ENCODE measurements at places on chromosomes 5 and 9.

DNA sequence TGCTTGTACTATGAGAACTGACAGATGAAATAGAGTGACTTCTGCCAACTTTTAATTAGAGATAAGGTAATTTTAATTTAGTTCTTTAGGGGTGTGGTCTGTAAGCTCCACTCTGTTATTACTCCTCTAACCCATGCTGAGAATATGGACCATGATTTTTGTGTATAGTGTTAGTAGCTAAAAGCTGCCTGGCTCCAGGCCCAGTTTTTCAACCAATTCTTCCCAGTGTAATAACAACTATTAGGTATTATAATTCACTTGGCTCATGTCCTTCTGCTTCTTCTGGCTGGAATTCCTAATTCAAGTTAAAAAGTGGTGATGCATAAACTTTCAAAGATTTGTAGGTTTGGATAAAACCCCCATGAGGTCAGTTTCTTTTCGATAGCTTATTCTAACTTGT, 216.3 kb downstream of the ISL1 start:
- DNase-seq: no peak

DNA sequence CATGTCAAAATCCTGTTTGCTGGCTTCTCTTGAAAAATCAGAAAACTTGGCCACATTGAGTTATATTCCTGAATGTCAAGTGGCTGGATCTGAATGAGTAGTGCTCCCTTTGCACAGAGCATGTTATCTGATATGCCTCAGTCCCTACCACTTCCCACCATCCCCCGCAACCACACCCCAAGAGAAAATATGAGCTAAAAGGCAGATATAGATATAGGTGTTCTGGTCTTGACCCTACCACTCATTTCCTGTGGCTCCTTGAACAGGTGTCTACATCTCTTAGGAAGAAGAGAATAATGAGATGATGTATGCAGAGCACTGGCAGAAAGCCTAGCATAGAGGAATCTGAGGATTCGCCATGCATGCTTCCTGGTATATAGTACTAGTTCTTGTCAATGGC, 6.6 kb upstream of the CYSTM1 start:
- no peak for DNase-seq

GRCh38 chr5:132073231-132074013, at the start of gene CSF2:
Gene CSF2, plus strand, starts transcription at chr5:132073789. Its CDS starts 35 bp downstream, at chr5:132073824.
- no peak for DNase-seq

DNA sequence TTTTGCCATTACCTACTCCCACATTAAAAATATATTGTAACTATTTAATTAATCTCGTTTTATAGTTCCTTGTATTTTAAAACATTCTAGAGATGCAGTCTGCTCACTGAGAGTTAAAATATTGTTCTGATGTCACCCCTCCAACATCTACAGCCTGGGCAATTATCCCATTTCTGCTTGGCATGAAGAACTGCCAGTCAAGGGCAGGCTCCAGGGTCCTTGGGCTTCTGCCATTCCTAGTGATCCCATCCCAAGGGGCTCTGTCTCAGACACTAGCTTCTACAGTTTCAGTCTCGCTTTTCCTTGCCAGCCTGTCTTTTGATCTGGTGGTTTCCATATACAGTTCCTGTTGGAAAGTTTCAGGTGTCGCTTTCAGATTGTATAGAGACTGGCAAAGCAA, 287.2 kb downstream of the TMEM232 start:
- no peak for DNase-seq

GRCh38 chr9:113293285-113293878, 9.8 kb downstream of the RNF183 start:
- DNase-seq: no peak

- no peak for DNase-seq
Measured at GRCh38 chr5:107671742-107672210, 1.0 kb upstream of the EFNA5 start.

DNA sequence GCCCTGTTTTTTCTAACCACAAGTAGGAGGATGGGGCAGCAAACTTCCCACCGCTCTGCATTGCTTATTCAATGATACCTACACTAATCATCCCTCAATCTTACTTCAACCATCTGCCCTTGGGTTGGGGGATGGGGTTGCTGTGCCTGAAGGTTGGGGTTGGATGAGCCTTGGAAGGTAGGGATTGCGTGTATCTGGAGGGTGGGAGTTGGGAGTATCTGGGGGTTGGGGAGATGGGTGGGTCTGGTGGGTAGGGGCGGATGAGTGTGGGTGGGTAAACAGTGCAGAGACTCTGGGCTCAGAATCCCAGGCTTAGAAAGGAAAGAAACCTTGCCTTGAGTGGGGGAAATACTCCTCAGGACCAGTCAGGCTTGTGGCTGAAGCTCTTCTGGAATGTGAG, 467.4 kb downstream of the DIRAS2 start:
- no peak for DNase-seq

DNA sequence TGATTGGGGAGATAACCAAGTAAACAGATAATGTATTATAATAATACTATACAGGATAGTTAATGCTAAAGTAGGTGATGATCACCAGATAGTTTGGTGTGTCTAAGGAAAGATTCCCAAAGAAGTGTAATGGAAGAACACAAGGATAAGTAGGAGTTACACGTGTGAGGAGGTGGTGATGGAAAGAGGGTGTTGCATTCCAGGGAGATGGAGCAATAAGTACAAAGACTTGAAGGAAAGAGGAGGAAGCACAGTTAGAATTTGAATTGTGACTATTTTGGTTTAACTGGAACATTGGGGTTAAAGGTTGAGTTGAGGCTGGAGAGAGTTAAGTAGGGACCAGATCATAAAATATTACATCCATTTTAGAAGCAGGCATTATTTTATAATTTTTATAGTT, 76.9 kb downstream of the IPO11 start:
- DNase-seq: no peak

DNA sequence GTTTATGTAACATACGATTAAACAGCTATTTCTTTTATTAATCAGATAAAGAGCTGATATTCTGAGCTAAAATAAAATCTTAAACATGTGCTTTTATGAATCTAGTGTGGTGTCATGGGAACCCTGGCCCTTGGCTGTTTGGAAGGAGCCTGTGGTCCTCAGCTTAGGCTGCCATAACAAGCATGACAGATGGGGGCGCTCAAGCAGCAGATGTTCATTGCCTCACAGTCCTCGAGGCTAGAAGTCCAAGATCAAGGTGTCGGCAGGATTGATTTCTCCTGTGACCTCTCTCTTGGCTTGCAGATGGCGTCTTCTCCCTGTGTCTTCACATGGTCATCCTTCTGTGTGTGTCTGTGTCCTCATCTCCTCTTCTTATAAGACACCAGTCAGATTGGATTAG, 448.2 kb downstream of the GADD45G start:
- DNase-seq: no peak

DNA sequence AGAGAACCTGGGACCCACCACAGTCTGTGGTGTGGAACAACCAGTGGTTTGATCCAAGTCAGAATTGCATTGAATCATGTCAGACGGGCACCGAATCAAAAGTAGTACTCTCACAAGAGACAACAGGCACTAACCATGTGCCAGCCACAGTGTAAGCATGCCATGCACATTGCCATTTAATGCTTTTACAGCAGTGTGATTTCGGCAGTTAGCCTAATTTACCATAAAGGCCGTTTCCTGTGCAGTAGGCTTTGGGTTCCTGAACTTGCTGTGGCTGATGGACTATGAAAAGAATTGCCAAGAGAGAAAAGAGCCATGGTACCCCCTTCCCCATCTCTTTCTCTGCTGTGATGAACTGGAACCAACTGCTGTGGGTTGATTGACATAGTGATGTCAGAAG, 540.6 kb downstream of the EBF1 start:
- no peak for DNase-seq

DNA sequence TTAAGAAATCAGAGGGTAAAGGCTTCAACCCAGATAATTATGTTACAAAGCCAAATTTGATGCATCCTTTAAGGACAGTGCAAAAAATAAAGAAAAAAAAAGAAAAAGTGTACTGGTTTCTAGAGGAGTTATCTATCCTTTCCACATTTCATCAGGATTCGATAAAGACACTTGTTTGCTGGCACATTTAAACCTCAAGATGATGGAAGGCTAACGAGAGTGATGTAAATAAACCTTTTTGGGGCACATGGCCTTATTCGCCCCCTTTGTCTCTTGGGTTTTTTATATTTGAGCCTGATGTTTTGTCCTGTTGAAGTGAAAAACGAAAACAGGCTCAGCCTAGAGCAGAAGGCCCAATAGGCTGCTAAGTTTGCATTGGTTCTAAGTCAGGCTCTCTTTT, 416.5 kb downstream of the TAF11L14 start:
- DNase-seq: no peak

GRCh38 chr9:20506099-20506900, 116.0 kb downstream of the MLLT3 start:
- DNase-seq: no peak

GRCh38 chr5:114174837-114175236, 187.0 kb upstream of the KCNN2 start:
- no peak for DNase-seq

GRCh38 chr5:76403766-76404222, 709 bp downstream of the IQGAP2 start:
- peak; percentile 77 for DNase-seq

- DNase-seq: no peak
Measured at GRCh38 chr9:113548221-113549041, 84.9 kb downstream of the RGS3 start.

DNA sequence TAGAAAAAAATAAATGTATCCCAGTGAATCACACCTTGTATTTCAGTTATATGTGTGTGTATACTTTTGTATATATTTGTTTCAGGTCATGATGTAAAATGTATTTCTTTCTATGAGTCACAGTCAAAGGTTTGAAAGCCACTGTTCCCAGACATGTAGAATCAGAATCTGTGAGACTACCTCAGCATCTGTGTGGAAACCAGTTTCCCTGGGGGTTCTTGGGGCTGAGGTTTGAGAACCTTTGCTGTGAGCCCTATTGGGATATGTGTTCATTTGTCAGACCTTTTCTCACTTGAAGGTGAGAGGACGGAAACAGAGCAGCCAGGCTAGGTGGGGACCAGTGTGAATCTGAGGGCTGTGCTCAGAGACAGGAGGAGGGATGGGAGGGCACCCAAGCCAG, 78.7 kb upstream of the SAP30L start:
- DNase-seq: no peak

GRCh38 chr5:155624597-155625241, 611.2 kb downstream of the KIF4B start:
- no peak for DNase-seq

- no peak for DNase-seq
Measured at GRCh38 chr5:58456026-58456425, 3.9 kb downstream of the PLK2 start.

DNA sequence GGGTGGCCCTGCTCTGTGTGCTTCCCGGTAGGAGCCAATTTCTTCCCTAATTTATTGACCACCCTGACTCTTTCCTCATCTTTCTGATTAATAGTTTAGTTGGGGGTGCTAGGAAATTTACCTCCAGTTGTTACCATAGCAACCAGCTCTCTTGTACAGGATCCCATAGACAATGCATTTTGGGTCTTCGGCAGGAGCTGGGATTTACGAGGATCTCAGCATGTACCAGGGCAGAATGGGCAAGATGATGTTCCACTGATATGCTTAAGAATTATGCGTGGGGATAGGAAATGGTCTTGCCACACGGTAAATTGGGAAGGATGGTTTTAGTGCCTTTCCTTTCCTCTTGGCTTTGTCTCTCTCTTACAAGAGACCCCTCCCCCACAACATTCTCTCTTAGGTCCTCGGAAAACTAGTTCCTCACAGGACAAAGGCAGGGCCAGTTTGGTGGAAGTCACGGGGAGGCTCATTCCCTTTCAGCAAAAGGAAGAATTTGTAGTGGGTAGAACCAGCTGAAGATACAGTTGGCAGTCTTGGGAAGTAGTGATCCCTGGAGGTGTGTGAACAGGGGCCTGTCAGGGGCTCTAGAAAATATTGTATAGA, 133.4 kb upstream of the SHB start:
- DNase-seq: no peak

- DNase-seq: peak; percentile 14
Measured at GRCh38 chr9:114084282-114085073, 6.4 kb upstream of the AMBP start.

DNA sequence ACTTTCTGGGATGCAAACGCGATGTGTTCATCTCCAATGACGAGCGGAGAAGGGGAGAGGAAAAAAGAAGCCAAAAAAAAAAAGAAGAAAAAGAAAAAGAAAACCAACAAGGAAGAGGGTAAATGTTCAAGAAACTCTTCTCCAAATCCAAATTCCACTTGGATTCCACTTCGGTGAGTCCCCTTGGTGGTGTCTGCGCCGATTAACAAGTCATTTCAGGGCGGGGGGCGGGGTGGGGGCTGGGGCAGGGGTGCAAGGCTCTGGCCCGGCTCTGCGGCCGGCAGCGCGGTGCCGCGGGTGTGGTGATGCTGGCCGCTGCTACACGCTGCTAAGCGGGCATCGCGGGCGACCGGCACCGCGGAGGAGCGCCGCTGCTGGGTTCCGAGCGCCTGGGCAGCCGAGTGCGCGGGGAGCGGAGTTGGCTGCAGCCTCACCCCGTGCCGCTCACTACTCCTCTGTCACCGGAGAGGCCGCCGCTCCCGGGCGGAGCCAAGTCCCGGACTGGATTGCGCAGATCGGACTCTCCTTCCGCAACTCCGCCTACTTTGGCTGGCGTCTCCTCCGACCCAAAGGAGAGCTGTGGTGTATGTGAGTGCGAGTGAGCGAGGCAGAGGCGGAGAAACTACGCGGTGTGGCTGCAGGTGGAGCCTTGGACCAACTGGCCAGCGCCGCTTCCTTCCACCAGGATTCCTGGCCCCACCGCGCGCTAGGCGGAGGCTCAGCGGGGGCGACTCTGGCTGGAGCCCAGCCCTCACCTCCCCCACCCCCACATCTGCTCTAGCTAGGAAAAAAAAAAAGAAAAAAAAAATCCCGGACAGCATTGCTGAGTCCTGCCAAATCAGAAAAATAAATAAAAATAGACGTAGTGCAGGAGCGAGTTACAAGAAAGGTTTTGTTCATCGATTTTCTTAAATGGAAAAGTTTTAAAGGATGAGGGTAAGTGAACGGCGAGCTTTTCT, at the start of gene SEMA6A:
TSS of gene SEMA6A (minus strand) at position 457 of the 959 bp plus-strand sequence. CDS start 69,879 bp downstream, outside the sequence.
- DNase-seq: peak; percentile 98

GRCh38 chr9:77643871-77644270, 4.3 kb downstream of the GNA14 start:
- no peak for DNase-seq

GRCh38 chr9:70563431-70564204, 149.2 kb upstream of the KLF9 start:
- DNase-seq: no peak

DNA sequence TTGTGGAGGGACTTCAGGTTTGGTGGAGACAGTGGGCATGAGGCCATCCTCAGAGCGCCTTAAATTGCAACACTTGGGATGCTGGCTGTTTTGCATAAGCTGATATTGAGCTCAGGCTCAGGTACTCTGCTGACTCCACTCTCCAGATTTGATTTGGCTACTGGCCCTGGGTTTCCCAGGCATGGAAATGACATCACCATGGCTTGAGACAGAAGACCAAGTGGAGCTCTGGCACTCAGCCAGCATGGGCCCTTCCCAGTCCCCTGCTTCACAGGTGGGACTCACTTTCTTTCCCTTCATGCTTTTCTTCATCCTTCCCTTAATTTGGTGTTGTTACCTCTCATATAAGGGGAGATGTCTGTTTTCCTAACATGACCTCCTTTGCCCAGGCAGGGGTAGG, 72.0 kb upstream of the IL12B start:
- DNase-seq: no peak

Measured in ecto neural progenitor cell (in vitro differentiated cells).